Stimulated activated CD8-positive, alpha-beta memory T cell treated with anti-CD3 and anti-CD28 coated beads, Interleukin-15, amount 100 ng/mL, for 24 hours (primary cell): ENCODE measurements at places on chromosomes 2 and 18.

- DNase-seq = no peak
Observed at GRCh38 chr2:13667415-13667757, 950.6 kb downstream of the TRIB2 start.

DNA sequence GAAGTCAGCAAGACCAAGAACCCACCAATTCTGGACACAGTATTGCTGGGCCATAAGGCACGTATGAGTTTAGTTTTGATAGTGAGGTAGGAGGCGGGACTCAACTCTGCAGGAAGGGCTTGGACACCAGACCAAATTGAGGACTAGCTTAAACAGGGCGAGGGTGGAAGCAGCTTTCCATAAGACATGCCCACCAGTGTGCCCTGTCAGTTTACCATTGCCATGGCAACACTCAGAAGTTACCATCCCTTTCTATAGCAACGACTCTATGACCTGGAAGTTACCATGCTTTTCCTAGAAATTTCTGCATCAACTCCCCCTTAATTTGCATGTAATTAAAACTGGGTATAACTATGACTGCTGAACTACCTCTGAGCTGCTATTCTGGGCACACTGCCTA, 2.8 kb downstream of the M1AP start:
- DNase-seq = no peak

- no peak for DNase-seq
Observed at GRCh38 chr2:144244938-144245337, 275.0 kb downstream of the ZEB2 start.

DNA sequence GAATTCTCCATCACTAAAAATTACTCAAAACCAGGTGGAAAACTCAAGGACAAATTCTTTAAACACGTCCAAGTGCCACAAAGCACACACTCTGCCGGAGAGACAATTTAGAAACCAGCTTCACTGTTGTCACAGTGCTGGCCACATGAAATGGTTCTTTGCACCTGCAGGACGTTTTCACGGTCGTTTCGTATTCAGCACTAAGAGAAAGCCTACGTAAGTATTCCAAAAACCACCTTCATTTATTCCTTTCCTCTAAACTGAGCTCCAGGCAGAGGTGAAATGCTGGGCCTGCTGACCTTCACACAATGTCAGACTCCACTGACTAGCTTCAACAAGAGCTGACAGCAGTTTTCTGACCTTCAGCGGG, 680 bp downstream of the ATP5F1A start:
- DNase-seq = no peak

DNA sequence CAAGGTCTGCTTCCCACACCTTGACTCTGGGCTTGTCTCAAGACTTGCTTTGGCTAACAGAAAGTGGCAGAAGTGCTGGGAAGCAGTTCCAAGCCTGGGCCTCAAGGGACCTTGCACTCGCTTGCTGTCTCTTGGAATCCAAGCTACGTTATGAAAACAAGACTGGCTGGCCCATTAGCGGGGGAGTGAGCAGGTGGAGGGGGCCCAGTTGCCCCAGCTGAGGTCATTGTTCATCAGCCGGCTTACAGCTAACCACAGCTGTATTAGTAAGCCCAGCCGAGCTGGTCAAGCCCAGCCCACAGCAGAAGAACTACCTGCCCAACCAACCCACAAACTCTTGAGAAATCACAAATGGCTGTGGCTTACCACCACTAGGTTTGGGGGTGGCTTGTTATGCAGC, 63.1 kb downstream of the MARCO start:
- DNase-seq = no peak

- no peak for DNase-seq
Observed at GRCh38 chr2:23767876-23768621, 158.9 kb downstream of the ATAD2B start.

- no peak for DNase-seq
Observed at GRCh38 chr2:158773121-158773520, 22.0 kb upstream of the DAPL1 start.

DNA sequence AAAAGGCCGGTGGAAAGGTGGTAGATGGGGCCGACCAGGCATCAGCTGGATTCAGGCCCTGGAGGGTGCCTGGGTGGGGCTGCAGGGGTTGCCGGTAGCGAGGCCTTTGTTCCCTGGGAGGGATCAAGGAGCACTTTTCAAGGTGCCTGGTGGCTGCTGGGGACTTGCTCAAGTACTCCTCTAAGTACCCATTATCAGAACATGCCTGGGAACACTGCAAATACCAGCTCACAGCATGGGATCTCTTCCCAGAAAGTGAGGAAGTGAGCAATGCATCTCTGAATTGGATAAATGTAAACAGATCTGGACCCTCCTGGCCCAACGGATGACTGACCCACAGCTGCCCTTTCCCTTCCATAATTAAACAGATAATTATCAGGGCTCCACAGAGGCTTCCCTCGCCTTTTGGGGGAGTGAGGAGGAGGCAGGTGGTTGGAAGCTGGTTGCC, 210.5 kb downstream of the SH3RF3 start:
- DNase-seq = no peak

DNA sequence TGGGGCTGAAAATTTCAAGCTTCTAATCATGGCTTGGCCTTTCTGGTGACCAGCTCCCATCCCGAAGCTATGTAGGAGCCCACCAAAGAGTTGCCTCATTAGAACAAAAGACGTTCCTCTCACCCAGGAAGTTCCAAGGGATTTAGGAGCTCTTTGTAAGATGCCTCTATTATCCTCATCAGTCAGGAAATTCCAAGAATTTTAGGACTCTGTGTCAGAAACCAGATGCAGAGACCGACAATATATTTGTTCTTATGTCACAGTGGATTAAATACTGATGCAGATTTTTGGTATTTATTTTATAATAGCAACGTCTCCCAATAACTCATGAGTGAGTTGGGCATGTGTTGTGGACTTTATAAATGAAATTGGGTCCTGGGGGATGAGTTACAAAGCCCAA, 91.8 kb upstream of the SKOR2 start:
- DNase-seq = no peak

DNA sequence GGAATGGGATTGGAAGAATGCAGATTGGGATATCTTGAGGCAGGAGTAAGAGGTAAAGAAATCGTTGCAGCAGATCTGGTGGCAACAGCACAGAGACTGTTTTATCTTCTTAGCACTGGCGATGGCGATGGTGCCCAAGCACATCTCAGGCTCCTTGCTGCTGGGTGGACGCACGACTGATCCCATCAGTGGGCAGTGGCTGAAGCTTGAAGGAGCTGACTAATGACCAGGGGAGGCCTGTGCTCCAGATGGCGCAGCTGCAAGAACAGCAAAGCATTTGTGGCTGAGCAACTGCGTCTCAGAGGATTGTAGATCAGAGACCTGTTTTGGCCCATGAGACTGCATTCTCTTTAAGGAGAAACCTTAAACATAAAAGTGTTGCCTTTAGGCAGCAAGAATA, 54.6 kb downstream of the GALR1 start:
- no peak for DNase-seq

DNA sequence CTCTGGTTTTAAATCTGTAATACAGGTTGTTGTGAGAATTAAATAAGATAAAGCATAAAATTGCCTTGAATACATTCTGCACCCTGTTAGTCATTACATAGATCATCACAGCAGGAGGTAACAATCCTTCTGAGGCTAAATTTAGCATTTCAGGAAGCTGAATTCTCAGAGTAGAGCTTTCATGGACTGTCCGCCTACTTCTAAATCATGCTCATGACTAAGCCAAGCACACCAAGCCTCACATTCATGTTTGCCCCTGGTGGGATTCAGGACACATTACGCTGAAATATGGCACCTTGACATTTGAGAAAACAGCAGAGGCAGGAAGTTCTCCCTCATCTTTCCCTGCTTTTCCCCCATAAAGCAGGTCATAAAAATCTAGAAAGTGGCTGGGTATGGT, 16.6 kb upstream of the PIK3C3 start:
- DNase-seq = no peak

GRCh38 chr18:63232826-63233225, 86.7 kb downstream of the BCL2 start:
- DNase-seq = no peak

DNA sequence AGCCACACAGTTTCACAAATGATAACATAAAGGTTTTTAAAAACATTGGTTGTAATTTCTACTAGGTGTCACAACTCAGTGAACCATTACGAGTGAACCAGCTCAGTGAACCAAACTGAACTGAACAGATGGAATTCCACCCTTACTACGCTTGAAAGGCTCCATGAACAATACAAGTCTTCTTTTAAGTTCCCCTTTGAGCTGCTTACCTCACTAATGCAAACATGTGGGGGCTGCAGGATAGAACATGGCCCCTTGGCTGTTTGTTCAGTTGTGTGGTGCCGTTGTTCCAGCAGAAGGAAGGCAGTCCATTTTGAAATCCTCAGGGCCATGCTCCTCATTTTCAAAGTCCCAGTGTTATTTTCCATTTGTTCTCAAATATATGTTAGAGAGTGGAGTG, 30.7 kb upstream of the KLHL14 start:
- DNase-seq = no peak

- no peak for DNase-seq
Observed at GRCh38 chr2:181235683-181236459, 221.3 kb upstream of the ITGA4 start.

GRCh38 chr18:23819001-23819400, 129.7 kb downstream of the LAMA3 start:
- DNase-seq = no peak

DNA sequence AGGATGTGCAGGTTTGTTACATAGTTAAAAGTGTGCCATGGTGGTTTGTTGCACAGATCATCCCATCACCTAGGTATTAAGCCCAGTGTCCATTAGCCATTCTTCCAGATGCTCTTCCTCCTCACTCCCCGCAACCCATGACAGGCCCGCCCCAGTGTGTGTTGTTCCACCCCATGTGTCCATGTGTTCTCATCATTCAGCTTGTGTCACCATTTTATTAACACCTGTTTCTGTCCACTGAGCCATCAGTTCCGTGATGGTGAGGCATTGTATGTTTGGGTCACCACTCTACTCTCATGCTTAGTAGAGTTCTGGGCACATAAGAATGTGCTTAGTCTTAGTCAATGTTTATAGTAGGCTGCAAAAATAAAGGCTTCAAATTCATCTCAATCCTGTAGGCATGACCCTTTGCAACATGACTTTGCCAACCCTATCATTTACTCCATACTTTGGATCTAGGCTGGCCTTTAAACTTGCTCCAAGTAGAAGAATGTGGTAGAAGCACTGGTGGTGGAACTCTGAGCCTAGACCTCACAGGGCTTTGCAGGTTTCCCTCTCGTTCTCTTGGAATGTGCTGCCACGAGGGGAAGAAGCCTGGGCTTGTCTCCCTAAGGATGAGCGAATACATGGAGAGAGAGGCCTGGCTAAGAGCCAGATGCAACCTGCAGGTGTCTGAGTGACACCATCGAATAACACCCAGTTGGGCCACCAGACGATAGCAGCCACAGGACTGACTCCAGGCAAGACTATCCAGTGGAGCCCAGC, 161.5 kb downstream of the NAPG start:
- DNase-seq = no peak

DNA sequence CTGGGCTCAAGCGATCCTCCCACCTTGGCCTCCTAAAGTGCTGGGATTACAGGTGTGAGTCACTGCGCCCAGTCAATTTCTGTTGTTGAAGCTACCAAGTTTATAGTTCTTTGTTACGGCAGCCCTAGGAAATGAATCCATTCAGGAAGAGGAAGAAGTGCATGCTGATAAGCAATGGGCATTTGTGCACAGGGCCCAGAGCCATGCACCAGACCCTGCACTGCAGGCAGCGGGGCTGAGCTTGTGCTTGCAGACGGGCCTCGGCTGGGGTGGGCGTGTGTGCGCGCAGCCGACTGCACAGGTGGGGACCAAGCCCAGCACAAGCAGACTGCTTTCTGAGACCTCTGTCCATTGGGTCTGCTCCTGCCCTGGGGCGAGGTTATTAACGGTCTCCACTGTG, 144.6 kb downstream of the CABLES1 start:
- DNase-seq = no peak

DNA sequence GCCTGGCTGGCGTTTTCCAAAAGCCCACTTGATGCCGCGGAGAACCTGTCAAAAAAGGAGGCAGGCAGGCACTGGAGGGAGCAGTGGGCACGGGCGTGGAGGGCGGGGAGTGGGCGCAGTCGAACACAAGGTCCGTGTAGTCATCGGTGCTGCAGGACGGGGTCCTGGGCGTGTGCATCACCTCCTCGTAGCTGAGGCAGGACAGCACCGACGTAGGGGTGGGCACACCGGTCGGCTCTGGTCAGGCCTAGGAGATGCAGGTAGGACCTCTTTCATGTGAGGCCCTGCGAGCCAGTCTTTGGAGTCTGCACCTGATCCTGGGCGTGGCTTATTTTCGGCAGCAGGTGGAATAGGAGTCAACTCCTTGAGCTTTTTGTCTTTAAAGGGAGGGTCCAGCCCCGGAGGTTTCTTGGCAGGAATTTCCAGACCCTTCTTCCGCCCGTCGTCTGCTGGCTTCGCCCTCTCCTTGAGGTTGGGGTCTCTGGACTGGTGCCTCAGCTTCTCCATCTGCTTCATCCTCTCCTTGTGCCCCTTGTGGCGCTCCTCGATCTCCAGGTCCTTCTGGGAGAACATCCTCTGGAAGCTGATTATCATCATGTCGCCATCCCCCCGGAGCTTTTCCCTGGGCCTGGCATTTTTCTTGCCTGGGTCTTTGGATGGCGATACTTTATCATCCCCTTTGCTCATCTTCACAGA, 892.5 kb upstream of the LRRTM1 start:
- DNase-seq = no peak

DNA sequence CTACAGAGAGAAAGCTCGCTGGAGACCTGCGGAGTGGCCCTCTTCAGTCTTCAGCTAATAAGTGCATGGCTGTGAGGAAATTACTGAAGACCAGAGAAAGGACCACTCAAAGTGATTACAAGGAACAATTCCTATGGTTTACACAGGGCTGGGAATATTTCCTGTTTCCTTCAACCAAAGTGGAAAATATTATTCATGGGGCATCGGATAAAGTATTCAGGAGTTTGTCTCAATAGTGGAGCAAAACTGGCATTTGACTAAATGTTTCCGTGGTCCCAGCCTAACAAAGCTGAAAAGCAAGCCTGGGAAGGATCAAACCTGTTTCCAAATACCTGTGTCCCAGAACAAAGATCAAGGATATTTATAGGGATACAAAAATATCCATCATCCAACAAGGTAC, 32.0 kb upstream of the CNGA3 start:
- DNase-seq = no peak

DNA sequence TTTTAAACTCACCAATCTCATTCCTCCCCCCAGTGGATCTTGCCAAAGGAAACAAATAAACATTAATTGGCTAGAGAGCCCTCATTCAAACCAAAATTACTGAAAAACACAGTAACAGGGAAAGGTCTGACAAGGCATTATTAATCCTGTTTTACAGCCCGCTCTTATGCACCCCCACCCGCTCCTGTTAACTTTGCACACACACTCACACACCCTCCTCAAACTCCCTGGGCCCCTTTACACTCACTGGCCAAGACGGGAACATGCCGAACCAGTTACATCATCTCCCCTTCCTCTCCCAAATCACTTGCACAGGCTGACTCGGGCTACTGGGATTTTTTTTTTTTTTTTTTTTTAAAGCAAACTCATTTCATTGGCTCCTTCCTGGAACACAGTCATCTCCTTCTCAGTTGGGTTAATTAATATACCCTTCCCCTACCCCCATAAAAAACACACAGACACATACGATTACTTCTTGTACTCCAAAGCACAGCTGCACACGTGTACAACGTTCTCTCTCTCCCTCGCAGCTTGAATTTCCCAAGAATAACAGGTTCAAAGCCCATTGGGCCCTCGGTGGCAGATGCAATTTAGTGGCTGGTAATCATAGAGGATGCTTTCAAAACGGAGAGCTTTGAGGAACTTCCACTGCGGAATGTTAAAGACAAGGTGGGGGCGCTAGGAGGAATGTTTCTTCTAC, 31.8 kb downstream of the KLF7 start:
- DNase-seq = no peak

GRCh38 chr2:41294331-41294730, 753.5 kb upstream of the PKDCC start:
- no peak for DNase-seq

GRCh38 chr2:65370387-65371073, 61.9 kb downstream of the SPRED2 start:
- DNase-seq = no peak
